A172 (cell line): ENCODE measurements at places on chromosomes 16 and 17. TPM values are rescaled to one million over a fixed set of nuclear protein-coding genes. Genes with fewer than 3 reads are reported as not detected.

- no peak for DNase-seq
Observed at GRCh38 chr16:6510261-6510660, 822.4 kb upstream of the RBFOX1 start.

GRCh38 chr16:70601576-70602575, 44.5 kb upstream of the IL34 start:
- no peak for DNase-seq

The OR2C1 gene
- total RNA-seq, result not detected in 2 replicates

GRCh38 chr17:43400943-43401717, 2.3 kb downstream of the ARL4D start:
- DNase-seq, result peak; percentile 89

GRCh38 chr17:38560503-38561318, 45.0 kb downstream of the SRCIN1 start:
- DNase-seq, result no peak

DNA sequence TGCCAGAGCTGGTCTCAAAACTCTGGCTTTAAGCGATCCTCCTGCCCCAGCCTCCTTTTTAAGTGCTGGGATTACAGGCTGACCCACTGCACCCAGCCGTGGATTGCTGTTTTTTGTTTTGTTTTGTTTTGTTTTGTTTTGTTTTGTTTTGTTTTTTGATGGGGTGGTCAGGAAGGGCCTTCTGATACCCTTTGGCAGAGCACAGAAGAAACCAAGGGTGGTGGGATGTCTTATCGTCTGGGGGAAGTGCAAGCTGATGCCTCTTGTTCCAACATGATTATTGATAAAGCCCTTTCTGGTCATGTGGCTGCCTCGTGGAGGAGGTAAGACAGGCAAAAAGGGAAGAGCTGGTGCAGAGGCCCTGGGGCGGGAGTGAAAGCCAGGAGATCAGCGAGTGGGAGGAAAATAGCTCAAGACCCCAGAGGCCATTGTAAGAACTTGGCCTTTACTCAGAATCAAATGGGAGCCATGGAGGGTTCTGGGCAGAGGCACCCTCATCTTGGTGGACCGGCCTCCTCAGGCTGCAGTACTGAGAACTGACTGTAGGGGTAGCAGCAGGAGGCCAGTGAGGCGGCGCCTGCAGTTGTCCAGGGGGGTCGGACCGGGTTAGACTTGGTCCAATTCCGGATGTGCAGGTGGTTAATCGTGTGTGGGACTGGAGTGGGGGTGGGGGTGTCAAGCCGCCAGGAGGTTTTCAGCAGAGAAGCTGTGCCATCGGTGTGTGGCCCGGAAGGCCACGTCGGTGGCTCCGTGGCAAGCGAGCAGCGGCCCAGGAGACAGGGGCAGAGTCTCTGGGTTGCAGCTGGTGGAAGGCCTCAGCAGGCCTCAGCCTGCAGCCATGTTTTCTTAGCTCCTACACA, 84.4 kb upstream of the GSE1 start:
- no peak for DNase-seq

DNA sequence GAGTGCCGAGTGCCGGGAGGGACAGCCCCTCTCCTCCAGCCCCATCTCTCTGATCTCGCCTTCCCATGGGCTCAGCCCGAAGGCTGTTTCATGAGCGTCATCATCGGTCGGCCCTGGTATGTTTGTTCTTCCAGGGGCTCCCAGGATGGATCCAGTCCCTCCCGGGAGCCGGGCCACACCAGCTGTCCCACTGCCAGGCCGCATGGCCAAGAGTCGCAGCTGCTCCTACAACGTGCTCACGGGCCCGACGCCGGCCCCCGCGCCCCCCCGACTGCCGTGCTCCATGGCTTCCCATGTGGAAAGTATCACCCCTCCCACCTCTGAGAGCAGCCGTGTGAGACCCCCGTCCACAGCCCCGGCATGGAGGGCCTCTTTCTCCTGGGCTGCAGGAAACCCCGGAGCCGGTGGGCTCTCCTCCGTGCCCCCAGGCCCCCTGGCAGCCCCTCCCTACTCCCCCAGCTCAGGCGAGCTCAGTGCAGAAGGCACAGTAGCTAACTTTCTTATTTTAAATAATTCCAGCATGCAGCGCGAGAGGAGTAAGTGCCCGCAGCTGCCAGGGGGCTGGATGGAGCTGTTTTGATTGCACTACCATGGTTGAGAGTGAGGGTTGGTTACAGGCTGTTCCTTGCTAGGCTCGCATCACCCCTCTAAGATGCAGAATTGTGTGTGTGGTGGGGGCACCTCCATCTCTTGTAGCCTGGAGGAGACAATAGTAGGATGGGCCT, 26.6 kb upstream of the GSE1 start:
- DNase-seq, result no peak

The SRRM2 gene
- 30.0 and 49.0 TPM in 2 replicates for total RNA-seq

The TEKT5 gene
- total RNA-seq, result not detected in 2 replicates

The KCNG4 gene
- total RNA-seq, result 0.02 TPM in 1 of 2 replicates, not detected in the other

The SLC16A6 gene
- total RNA-seq, result 0.48 and 5.3 TPM in 2 replicates

The AANAT gene
- total RNA-seq, result not detected in 2 replicates

DNA sequence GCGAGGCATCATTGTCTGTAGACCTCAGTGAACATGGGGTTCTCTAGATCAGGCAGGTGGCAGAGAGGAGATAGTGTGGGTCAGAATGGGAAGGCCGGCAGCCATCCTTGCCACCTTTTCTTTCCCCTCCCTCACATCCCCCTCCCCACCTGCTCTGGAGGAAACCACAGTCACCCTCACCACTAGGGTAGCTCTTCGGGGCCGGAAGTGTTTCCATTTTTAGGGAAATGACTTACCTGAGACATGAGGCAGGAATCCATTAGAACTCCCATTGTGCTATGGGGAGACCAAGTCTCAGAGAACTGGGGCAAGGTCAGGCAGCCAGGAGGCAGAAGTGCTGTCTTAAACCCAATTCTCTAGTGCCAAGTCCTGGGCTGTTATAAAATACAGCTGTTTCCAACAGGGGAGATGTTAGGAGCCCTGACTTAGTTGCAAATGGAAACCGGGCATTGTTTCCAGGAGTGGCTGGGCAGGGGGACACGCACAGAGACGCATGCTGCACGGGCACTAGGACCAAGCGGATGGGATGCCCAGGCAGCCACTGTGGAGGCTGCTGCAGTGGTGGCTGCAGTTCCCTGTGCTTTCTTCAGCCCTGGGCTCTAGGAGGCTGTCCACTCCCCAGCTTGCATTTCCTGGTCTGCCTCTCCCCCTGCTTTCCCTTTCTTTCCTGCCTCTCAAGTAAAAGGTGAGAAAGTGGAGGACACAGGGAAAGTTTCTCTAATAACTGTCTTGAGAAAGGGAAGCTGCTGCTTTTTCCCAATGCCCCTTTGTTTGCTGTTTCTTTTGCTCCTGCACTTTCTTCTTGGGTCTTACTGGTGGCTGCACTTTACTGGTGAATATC, 2.8 kb downstream of the HAS3 start:
- DNase-seq, result no peak

- no peak for DNase-seq
Observed at GRCh38 chr16:70484867-70485266, 30.5 kb downstream of the FCSK start.

- DNase-seq, result no peak
Observed at GRCh38 chr17:4901648-4902344, 1.1 kb downstream of the CHRNE start.

The RND2 gene
- 0.05 TPM in 1 of 2 replicates, not detected in the other for total RNA-seq

The EIF1 gene
- 58.0 and 74.2 TPM in 2 replicates for total RNA-seq

GRCh38 chr17:30421592-30421991, 42.9 kb downstream of the CPD start:
- no peak for DNase-seq

- DNase-seq, result peak; percentile 70
Observed at GRCh38 chr16:997440-998051, 16.0 kb downstream of the SOX8 start.

- peak; percentile 10 for DNase-seq
Observed at GRCh38 chr17:41013606-41014005, 4.7 kb upstream of the KRTAP3-1 start.

The GPRC5B gene
- 23.9 and 41.0 TPM in 2 replicates for total RNA-seq

GRCh38 chr17:38324772-38325171, 19.0 kb downstream of the GPR179 start:
- no peak for DNase-seq

DNA sequence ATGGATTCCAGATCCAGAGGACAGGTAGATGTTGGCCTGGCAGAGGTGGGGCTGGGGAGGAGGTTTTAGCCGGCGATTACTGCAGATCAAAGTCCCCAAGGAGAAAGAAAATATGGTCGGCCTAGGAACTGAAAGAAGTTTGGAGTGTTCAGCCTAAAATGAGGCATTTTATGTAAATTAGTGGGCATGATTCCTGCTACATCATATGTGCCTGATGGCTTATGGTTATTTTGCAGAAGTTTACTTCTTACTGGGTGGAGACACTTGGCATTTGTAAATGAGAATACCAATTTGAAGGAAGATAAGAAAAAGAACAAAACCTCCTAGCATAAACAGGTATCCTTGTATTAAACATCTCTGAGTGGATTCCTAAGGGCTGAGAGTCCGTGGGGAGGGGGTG, 149.3 kb downstream of the FOXL1 start:
- no peak for DNase-seq

GRCh38 chr17:59221159-59221847, 992 bp downstream of the GDPD1 start:
- no peak for DNase-seq

The TIMM22 gene
- total RNA-seq, result 17.4 and 23.5 TPM in 2 replicates

- DNase-seq, result no peak
Observed at GRCh38 chr16:24471561-24472350, 67.6 kb upstream of the RBBP6 start.

- peak; percentile 98 for DNase-seq
Observed at GRCh38 chr17:48486557-48486956, 44.3 kb downstream of the HOXB1 start.

The VAT1L gene
- not detected in 2 replicates for total RNA-seq

GRCh38 chr17:63571632-63572310, 21.5 kb downstream of the DCAF7 start:
- DNase-seq, result peak; percentile 37

The NLRC3 gene
- 0.03 TPM in 1 of 2 replicates, not detected in the other for total RNA-seq

DNA sequence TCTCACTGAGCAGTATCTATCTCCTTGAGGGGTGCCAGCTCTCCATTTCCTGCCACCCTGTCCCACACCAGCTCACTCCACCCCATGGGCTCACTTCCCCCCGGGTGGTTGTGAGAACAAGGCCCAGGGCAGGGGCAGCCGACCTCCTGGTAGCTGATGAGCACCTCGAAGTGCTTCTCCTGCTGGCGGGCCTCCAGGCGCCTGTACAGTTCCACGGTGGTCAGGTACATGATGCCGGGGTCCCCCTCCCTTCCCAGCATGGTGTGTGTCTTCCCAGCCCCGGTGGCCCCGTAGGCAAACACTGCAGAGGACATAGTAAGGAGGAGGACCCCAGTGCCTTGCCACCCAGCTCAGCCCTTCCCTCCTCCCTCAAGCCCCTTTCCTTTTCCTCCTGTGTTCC, 12.5 kb downstream of the KIF18B start:
- DNase-seq, result no peak

GRCh38 chr17:70736375-70736957, 567.1 kb downstream of the KCNJ2 start:
- DNase-seq, result no peak

DNA sequence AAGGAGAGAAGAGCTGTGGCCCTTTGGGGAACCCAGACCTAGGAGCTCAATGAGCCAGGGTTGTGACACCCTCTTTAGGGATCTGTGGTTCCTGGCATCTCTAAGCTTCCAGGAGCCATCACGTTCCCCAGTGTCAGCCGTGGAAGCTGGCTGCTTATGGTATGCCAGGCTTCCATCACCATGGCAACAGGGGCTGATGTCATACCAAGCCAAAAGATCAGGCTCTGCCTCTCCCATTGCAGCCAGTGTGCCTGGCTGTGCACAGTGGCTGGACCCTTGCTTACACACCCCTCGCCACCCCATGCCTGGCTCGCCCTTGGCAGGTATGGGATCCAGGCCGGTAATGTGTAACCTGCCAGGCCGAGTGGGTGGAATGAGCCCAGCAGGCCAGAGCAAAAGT, 91.1 kb downstream of the SSH2 start:
- DNase-seq, result peak; percentile 37

DNA sequence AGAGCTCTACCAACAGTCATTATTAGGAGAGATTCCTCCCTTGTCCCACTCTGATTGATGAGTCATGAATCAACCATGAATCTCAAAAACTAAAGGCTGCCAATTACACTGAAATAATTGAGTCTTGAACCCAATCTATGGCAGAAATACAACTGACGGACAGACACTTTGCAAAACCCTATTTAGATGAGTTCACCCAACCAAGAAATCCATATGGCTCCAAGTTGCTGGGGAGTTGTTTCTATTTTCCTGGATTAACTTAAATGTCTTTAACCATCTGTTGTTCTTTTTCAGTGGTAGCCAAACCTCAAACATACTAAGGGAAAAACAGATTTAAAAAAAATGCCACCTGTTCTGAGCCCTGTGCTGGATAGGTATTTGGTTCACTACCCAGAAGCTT, 151.0 kb downstream of the SHISA9 start:
- DNase-seq, result no peak

DNA sequence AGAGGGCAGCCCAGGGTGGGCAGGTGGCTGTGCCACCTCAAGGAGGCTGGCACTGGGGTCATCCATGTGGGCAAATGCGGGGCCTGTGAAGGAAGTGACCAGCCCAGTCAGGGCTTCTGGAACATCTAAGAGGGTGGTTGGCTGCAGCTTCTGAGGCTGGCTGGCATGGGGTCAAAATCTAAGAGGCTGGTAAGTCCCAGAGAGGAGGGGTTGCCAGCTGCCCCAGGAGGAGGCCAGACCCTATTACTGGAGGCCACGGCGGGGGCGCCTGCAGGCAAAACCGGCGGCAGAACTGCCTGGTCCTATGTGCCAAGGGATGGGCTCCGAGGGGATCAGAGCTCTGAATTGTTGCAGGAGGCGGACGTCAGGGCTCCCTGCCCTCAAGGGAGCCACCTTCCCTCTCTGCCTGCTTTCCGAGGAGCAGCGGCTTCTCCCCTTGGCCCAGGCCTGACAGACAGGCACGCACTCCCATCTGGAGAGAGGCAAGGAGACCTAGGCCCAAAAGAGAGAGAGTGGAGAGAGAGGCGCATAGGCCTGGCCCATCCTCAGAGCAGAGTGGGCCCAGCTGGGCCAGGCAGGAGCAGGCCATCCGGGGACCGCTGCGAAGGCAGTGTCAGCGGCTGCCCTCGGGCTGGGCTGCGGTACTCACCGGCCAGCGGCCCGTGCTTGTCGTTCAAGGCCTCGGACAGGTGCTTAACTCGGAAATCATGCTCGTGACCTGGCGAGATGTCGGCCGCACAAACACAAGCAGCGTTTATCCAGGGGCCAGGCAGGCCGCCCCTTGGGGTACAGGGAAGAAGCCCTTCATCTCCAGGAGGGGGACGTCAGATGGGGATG, 10.9 kb downstream of the ZACN start:
- DNase-seq, result no peak

- DNase-seq, result no peak
Observed at GRCh38 chr17:71938340-71939010, 182.3 kb upstream of the SOX9 start.

DNA sequence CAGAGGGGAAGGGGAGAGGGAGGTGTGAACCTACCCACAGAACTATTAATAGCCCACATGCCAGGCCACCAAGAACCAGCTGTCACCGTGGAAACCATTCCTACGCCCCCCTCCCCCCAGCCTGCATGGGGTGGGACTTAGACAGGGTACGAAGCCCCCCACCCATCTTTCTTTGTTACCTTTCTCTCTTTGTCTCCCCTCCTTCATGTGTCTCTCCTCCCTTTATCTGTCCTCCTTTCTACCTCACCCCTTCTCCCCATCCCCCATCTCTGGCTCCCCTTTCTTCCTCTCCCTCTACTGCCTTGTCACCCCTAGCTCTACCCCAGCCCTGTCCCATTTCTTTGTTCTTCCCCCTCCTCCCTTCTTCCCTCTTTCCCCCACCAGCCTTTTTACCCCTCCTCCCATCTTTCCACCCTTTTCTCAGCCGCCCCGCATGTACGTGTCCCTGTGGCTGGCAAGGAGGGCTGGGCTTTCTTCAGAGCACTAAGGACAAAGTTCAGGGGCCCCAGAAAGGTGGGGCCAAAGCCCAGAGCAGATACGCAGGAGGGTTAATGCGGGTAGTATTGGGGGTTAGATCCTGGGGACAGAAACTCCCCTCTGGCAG, 8.0 kb downstream of the THRA start:
- DNase-seq, result no peak
